ENCODE measurements at places on chromosomes 12 and 14. TPM values are rescaled to one million over a fixed set of nuclear protein-coding genes. Genes with fewer than 3 reads are reported as not detected.

The LYZ gene
- not detected for polyA plus RNA-seq

The DNAI7 gene
- polyA plus RNA-seq, result 0.58 TPM

The IGF1 gene
- polyA plus RNA-seq, result not detected

The ARMH4 gene
- polyA plus RNA-seq, result 14.3 TPM

Data from neural cell (in vitro differentiated cells).